ENCODE measurements at places on chromosomes 7 and 10.

- DNase-seq, result no peak
Observed at GRCh38 chr7:107267138-107267537, 98.3 kb downstream of the HBP1 start.

DNA sequence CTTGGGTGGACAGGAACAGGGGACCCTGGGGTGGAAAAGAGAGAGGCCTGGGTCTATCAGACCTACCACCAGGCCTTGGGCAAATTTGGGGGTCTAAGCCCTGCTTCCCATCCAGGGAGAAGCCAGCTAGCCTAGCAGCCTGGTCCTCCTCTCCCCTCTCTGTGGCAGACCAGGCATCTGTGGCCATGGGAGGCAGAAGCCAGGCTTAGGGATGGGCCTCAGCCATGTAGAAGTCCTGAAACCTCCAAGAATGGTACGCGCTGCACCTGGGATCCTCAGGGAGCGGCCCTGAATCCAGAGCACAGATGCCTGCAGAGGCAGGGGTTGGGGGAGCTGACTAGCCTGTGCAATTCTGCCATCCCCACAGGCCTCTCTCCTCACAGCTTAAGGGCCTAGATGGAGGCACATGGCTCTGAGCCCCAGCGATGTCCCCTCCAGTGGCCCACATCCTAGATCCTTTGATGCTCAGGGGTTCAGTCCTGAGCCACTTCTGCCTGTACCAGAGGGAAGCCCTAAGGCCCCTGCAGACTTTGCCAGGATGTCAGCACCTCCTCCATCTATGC, 21.2 kb downstream of the GRID1 start:
- no peak for DNase-seq

- DNase-seq, result no peak
Observed at GRCh38 chr7:81618396-81619014, 151.3 kb downstream of the HGF start.

- no peak for DNase-seq
Observed at GRCh38 chr7:46786221-46786954, 795.5 kb downstream of the TNS3 start.

- DNase-seq, result no peak
Observed at GRCh38 chr10:114064151-114065048, 20.7 kb downstream of the ADRB1 start.

GRCh38 chr10:63666836-63667383, 145.7 kb downstream of the REEP3 start:
- DNase-seq, result no peak

DNA sequence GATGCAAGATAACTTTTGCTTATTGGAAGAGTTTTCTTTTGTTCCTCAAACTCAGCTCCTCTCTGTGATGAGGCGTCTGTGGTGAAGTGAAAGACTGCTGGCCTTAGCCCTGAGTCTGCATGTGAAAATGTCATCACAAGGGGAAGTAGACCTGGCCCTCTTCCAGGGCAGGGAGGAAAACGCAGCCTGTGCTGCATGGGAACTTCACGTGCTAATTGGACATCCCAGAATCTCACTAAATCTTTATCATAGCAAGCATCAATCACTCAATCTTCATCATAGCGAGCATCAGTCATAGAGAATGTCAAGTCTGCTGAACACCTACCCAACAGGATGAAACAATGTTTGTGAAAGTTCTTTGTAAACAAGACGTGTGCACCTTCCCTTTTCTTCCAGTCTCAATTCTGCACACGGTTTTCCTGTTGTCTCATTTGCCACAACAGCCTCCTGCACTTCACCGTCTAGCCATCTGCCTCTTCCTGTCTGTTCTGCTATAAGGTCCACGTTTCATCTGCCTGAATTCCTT, 314.6 kb downstream of the FRMD4A start:
- DNase-seq, result no peak

DNA sequence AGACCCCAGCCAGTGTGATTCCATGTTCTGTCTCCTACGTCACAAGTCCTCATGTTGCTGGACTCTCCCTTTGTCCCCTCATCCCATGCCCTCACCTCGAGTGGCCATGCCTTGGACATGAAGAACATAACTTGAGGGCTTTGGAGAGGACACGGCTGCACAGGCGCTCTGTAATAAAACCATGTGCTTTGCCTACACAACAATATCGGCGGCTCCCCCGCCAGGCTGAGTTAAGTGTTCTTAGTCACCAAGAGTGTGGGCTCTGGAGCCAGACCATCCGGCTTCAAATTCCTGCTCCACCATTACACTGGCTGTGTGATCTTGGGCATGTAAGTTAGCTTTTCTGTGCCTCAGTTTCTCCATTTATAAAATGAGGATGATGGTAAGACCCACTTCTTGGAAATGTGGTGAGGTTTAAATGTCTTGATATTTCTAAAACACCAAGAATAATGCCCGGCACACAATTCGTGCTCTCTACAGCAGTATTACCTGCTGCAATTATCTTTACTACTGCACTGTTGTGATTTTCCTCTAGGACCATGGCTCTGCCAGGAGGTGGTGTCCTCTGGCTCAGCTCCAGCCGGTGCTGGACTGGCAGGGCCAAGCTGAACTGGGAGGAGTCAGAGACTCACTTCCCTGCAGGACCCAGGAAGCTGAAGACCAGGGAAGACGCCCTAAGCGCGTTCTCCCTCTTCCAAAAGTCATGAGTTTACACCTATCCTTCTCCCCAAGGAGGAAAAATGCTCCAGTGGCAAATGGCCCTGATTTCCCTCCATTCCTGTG, 15.7 kb downstream of the SLIT1 start:
- no peak for DNase-seq

DNA sequence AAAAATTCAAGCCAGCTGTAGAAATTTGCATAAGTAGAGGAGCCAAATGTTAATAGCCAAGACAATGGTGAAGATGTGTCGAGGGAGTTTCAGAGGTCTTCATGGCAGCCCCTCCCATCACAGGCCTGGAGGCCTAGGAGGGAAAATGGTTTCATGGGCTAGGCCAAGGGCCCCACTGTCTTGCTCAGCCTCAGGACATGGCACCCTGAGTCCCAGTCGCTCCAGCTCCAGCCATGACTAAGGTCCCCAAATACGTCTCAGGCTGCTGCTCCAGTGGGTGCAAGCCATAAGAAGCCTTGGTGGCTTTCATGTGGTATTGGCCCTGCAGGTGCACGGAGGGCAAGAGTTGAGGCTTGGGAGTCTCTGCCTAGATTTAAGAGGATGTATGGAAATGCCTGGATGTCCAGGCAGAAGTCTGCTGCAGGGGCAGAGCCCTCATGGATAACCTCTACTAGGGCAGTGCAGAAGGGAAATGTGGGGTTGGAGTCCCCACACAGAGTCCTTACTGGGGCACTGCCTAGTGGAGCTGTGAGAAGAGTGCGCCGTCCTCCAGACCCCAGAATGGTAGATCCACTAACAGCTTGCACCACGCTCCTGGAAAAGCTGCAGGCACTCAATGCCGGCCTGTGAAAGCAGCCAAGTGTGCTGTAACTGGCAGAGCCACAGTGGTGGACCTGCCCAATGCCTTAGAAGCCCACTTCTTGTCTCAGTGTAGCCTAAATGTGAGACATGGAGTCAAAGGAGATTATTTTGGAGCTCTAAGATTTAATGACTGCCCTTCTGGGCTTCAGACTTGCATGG, 19.2 kb downstream of the TBATA start:
- DNase-seq, result no peak

DNA sequence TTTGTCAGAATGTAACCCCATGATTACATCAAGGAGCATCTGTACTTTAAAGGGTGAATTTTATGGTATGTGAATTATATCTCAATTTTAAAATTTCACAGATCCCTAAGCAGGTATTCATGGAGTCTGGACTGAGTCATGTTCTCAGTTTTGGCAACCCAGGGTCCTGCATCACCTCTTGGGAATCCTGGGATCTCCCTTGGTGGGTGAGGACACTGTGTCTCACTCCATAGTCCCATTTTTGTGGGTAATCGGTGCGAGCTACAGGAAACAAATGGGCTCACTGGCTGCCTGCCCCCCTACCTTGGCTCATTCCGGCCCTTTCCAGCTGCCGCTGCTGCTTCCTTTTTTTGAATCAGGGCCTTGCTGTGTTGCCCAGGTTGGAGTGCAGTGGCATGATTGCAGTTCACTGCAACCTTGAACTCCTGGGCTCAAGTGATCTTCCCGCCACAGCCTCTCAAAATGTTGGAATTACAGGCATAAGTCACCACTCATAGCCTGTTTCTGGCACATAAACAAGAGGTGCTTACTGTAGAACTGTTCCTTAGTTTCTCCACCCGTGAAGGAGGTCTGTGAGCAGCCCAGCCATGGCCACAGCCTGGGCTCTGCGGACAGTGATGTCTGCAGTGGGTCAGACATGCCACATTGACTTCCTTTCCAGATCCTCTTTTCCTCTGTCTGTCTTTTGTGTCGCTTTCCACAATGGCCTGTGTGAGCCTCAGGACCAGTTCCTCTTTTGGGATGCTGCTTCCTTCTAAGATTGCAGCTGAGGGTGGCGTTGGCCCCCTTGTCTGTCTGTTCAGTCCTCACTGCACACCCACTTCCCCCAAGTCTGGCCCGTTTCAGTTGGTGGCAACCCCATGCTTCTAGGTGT, 14.5 kb downstream of the PALD1 start:
- DNase-seq, result no peak

GRCh38 chr7:37684927-37685326, 1.4 kb downstream of the GPR141 start:
- DNase-seq, result no peak

GRCh38 chr10:105968666-105969065, 1195.8 kb downstream of the SORCS1 start:
- DNase-seq, result no peak

GRCh38 chr10:22622242-22622806, 92.1 kb downstream of the PIP4K2A start:
- no peak for DNase-seq

GRCh38 chr10:70078329-70078728, 25.7 kb downstream of the MACROH2A2 start:
- DNase-seq, result no peak

GRCh38 chr10:91023700-91024398, 103.0 kb upstream of the ANKRD1 start:
- DNase-seq, result no peak

DNA sequence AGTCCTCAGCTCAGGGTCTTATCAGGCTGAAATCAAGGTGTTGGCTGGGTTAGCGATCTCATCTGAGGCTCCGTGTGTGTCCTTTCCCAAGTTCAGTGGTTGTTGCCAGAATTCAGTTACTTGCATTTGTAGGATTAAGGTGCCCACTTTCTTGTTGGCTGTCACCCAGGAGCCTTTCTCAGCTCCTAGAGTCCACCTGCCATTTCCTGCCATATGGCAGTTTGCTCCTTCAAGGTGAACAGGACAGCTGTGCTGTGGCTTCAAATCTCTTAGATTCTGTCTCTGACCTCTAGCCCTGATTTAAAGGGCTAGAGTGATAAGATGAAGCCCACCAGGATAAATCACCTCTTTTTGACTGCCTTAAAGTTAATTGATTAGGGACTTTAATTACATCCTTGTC, 1.0 kb upstream of the HIF1AN start:
- no peak for DNase-seq

DNA sequence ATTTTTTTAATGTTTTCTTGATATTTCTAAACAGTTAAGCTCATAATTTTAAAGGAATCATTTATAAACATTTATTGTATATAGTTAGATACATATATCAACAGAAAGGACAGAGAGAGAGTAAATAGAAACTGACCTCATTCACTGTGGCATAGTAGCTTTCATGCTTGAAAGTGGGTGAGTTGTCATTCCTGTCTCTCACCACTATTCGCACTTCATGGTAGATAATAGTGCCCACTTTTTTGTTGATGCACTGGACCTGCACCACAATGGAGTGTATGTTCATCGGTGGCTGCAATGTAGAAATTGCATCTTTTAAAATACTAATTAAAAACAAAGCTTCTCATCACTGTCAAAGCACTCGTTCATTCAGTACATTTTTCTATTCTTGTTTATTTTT, 432.0 kb downstream of the PCDH15 start:
- DNase-seq, result no peak

DNA sequence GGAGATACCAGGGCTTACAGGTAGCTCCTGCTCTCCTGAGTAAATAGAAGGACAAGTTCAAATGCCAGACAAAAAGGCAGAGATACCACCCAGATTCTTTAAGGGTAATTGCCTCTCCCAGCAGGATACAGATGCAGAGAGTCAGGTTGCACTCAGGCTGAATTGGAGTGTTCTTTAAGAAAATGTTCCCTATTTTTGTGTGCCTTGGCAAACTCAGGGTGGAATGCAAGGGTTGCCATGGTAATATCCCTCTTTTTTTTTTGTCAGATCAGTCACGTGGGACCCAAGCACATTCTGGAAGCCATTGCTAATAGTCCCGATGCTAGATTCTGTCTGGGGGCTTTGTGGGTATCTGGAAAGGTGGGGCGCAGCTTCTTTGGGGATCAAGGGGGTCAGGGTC, 628.0 kb downstream of the CALN1 start:
- no peak for DNase-seq

GRCh38 chr10:24568042-24568441, 155.6 kb downstream of the ARHGAP21 start:
- DNase-seq, result no peak

GRCh38 chr7:98250789-98251188, 1.2 kb downstream of the TECPR1 start:
- DNase-seq, result peak; percentile 6

DNA sequence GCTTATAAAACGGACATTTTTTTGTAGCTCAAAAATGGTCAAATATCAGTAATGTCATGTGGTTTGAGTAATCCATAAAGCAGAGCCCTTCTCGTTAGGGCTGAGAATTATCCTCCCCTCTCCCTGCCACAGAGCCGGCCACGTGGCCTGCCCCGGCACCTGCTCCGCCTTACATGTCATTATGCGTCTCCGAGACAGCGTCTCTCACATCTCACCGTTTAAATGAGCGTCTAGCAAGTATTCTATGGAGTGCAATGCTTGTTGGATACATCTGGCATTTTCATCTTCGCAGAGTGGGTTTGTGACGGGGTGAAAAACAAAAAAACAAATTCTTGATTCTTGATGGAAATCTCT, 86.1 kb downstream of the CUX1 start:
- DNase-seq, result no peak

DNA sequence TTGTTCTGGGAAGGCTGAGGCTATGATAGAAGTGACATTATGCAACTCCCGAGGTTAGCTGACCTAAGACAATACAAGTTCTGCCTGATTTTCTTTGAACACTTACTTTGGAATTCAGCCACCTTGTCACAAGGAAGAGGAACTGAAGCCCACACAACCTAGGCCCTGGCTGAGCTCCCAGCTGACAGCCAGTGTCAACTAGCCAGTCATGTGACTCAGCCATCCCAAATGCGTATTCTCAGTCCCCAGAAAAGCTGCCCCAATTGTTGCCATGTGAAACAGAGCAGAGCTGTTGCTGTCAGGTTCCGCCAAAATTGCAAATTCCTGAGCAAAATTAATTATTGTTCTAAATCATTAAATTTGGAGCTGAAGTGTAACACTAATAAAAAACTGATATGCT, 1010.0 kb downstream of the XPNPEP1 start:
- no peak for DNase-seq

- no peak for DNase-seq
Observed at GRCh38 chr10:61385231-61386001, 67.8 kb downstream of the TMEM26 start.

DNA sequence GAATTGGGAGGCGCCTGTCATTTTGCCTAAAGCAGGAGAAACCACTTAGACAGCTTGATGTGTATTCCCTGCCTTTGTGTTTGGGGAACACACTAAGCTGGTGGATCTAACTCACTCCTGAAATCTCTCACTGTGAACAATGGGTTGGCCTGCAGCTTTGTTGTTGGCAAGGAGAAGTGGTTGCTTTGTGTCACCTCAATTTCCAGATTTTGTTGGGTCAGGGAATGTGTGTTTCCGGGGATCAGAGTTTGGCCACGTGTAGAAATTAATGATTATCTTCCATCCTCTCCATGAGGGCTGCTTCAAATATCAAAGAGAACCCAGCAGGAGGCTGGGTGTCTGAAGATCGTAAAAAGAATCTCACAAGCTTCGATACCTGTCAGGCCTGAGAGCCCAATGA, 27.8 kb downstream of the A1CF start:
- DNase-seq, result no peak
